Breast epithelium (tissue), 4 donors: ENCODE measurements at places on chromosomes 2 and 18.

DNA sequence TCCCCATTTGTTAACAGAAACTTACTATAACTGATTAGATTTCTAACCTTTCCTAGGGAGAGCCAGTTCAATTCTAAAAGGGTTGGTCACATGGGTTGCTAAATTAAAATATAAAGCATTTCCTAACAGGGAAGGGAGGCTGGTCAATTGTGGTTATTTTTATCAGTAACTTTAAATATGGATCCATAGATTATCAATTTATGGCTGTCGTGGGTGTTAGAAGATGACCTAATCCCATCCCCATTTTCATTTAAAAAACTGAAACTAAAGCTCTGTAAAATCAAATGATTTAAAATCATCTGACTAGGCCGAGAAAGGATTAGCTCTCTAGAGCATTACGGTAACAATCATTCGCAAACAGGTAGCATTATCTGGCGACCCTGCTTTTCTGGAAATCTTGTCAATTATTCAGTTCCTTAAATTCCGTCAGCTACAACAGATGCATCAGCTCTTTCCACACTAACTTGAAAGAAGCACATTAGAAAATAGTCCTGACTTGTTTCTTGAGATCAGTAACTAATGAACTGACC is 953 bp upstream of the HNRNPA3 start:
- H3K36me3 ChIP-seq: no peaks in the 10 kb centered on the region
- H3K4me1 ChIP-seq: no peaks in the 10 kb centered on the region
- H3K27me3 ChIP-seq: no peaks in the 10 kb centered on the region

DNA sequence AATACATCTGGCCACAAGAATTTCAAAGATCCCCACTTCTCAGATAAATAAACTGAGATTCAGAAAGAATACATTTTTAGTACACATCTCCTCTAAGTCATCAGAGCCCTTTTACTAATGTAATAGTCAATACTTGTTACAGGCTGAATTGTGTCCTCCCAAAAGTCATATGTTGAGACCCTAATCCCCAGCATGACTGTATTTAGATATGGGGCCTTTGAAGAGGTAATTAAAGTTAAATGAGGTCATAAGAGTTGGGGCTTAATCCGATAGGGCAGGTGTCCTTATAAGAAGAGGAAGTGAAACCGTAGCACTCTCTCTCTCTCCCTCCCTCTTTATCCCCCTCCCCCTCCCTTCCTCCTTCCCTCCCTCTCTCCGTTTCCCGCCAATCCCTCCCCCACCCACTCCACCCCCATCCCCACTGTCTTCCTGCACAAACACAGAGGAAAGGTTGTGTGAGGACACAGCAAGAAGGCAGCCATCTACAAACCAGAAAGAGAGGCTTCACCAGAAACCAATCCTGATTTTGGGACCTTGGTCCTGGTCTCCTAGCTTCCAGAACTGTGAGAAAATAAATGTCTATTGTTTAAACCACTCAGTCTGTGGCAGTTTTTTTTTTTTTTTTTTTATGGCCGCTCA is 66.6 kb upstream of the ZNF397 start:
- H3K4me1 ChIP-seq: peaks cover 3% of the 10 kb centered on the region
- DNase-seq: no peak
- no peak overlapping the region for H3K27ac ChIP-seq
- H3K36me3 ChIP-seq: no peaks in the 10 kb centered on the region
- no peaks in the 10 kb centered on the region for H3K27me3 ChIP-seq

- H3K36me3 ChIP-seq: no peaks in the 10 kb centered on the region
- no peaks in the 10 kb centered on the region for H3K27me3 ChIP-seq
- H3K4me3 ChIP-seq: no peak overlapping the region
- no peak overlapping the region for H3K27ac ChIP-seq
Measured at GRCh38 chr2:38685116-38685735, 19.3 kb downstream of the GALM start.

DNA sequence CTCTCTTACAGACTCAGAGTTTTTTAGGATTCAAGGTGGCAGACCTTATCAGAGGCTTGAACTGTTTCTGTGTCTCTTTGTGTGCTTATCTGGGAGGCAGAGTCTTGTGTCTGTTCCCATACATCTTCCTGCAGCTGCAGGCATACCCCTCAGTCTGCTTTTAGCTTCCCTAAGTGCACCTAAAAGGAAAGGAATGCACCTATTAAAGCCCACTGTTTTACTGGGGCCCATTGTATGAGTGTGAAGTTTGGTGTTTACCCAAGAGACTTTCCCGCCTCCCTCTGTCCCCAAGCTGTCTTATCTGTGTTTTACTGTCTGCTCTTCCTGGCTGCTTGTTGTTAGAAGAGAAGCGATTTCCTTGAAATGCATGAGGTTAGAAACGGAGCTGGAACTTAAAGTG is 1757.3 kb upstream of the PIK3C3 start:
- H3K36me3 ChIP-seq: no peaks in the 10 kb centered on the region
- no peak overlapping the region for H3K4me3 ChIP-seq
- H3K27ac ChIP-seq: no peak overlapping the region
- no peaks in the 10 kb centered on the region for H3K27me3 ChIP-seq
- H3K4me1 ChIP-seq: no peaks in the 10 kb centered on the region

DNA sequence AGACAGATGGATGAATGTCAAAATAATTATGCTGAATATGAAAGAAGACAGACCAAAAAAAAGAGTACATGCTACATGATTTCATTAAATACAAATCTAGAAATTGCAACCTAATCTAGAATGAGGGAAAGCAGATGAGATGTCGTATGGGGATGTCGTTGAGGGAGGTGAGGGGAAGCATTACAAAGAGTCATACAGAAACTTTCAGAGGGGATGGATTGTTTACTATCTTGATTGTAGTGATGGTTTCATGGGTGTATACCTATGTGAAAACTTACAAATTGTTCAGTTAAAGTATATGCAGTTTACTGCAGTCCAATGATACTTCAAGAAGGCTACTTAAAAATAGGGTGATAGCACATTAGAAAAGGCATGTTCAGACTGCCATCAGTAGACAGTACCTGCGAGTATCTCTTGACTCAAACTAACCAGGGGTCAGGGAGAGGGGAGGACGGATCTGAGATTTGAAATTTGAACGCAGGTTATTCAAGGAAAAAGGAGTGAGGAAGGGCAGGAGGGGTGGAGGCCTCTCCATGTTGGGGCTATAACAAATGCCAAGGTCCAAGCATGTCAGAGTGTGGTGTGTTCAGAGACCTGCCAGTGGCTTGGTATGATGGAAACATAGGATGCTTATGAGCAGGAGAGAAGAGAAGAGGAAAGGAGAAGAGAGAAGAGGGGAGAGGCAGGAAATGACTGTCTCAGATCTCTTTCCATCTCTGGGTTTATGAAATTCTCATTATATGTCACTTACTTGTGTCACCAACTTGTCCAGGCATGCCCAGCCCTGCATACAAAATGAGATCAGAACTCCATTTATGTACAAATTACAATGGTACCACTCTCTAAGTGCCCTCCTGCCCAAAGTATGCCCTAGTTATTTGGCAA is 257.3 kb upstream of the CXCR4 start:
- H3K4me3 ChIP-seq: no peak overlapping the region
- H3K4me1 ChIP-seq: no peaks in the 10 kb centered on the region
- DNase-seq: no peak

DNA sequence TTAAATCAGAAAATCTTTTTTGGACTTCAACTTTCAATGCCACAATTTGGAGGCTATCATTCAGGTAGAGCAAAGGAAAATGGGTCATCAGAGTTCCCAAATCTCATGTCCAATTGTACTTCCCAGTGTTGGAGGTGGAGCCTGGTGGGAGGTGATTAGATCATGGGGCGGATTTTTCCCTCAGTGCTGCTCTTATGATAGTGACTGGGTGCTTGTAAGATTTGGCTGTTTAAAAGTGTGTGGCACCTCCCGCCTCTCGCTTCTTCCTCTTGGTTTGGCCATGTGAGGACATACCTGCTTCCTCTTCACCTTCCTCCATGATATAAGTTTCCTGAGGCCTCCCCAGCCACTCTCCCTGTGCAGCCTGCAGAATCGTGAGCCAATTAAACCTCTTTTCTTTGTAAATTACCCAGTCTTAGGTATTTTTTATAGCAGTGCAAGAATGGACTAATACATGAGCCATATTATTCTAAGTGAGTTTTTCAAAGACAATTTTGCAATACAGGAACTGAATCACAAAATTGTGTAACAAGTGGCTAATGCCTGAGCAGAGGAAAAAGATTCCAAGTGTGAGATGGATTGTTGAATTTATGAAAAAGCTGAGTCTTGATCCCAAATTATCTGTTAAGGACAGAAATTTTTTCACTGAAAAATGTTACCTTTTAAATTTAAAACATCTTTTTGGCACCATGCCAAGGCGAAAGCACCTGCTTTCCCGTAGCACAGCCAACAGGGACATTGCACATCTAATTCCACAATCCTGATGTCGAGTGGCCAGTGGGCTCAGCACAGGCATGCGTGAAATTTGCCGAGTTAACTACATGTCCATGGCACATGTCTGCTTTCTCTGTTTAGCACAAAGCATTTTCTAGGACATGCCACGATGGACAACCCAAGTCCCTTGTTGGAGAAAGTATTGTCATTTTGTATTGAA is 150.9 kb downstream of the COL6A3 start:
- DNase-seq: no peak
- no peaks in the 10 kb centered on the region for H3K36me3 ChIP-seq
- H3K27ac ChIP-seq: no peak overlapping the region
- no peak overlapping the region for H3K4me3 ChIP-seq
